ENCODE measurements at places on chromosomes 12 and 14.

- no peak for DNase-seq
Observed at GRCh38 chr14:63901434-63902085, 48.8 kb downstream of the SYNE2 start.

GRCh38 chr14:61691495-61691894 lies 3.8 kb upstream of the HIF1A start:
- DNase-seq: no peak

DNA sequence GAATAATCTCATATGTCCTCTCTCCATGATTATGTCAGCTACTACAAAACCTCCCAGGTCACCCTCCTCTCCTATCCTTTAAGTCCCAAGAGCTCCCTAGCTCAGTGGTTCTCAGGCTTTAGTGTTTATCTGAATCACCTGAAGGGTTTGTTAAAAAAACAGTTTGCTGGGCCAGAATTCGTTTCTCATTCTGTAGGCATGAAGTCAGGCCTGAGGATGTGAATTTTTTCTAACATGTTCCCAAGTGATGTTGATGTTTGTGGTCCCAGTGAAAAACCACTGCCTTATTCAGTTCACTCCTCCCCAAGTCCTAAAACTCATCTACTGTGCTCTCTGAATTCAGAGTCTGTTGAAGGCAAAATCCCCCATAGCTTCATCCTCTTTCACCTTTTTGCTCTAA lies 241.4 kb downstream of the ETNK1 start:
- no peak for DNase-seq

GRCh38 chr14:58752771-58753201 lies 115.0 kb downstream of the DACT1 start:
- DNase-seq: no peak

DNA sequence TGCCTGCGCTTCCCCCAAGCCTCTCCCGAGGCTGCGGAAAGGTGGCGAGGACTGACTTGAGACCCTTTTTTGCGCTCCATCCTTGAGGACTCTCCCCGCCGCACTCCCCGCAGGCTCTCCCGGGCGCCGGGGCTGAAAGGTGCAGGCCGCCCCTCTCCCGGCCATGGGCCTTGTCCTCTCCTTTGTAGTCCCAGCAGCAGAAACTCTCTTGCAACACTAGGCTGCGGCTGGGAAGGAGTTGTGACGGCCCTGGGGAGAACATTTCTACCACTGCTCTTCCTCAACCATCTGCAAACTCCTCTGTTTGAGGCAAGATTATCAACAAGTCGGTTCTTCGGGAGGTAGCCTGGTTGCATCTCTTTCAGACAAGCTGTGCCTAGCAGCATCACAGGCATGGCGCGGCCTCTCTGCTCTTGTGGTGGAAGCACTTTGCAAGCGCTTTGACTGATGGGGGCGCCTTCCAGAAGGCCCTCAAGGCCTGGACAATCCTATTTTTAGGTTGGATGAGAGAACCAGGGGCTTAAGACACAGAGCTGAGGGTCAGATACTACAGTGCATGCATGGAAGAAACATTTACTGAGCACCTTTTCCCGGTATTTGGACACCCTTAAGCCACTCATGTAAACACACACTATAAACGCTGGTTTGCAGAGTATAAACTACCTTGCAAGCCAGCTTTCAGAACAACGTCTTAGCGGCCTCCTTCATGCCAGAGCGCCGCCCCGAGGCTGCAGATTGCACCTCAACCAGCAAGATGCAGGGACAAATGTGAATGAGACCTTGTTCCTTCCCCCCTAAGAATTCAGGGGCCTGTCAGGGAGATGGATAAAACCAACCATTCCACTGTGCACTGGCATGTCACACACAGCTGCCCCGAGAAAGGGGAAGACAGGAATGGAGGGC lies 1.2 kb upstream of the PRIMA1 start:
- peak; percentile 43 for DNase-seq

- DNase-seq: no peak
Observed at GRCh38 chr12:76489737-76490136, 69.8 kb downstream of the OSBPL8 start.

- no peak for DNase-seq
Observed at GRCh38 chr14:27164139-27164538, 566.3 kb upstream of the NOVA1 start.

DNA sequence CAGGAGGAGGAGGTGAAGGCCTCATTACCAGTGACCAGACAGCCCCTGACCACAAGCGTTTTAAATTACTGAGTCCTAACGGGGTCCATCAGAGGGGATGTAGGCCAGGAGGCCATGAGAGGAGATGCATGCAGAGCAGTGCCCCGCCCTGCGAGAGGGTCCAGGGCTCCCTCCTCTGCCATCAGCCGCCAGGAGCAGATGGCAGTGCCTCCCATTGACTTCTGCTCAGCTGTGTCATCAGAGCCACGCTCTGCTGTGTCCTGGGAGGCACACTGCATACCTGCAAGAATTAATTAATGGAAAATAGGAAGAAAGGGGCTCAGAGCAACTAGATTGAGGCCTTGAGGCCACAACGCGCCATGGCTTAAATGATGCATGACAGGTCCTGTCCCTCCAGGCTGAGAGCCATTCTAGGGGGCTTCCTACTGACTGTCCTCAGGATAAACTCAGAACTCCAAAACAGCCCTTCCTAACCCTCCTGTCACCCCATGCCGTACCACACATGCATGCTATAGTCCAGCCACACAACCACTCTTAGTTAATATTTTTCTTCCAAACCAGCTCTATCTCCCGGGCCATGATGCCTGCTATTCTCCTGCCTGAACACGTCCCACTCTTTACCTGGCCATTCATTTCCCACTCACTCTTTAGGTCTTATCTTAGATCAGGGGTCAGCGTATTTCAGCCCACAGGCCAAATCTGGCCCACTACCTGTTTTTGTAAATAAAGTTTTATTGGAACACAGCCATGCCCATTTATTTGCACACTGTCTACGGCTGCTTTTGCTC lies 235.8 kb downstream of the KSR2 start:
- DNase-seq: no peak

DNA sequence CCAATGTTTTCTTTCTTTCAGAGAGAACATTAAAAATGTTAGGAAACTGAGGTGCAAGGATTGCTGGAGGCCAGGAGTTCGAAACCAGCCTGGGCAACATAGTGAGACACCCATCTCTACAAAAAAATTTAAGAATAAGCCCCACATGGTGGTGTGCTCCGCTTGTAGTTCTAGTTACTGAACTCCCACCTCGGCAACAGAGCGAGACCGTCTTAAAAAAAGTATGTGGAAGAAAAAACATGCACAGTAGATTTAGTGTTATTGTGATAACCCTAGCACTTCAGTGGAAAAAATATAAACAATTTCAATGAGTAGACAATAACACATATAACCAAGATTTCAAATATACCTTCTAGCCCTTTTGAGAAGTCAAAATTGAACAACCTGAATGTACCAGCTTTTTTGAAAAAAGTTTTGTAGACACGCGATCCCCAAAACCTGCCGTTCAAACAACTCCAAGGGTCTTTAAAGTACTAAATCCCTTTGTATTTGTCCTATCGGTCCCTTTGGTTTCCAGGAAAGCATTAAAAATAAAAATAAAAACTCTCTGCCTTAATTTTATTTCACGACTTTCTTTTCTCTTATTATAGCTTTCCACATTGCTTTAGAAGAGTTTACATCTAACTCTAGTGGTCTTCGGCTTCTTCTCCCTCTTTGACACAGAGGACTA lies 1.0 kb upstream of the ANO6 start:
- no peak for DNase-seq

DNA sequence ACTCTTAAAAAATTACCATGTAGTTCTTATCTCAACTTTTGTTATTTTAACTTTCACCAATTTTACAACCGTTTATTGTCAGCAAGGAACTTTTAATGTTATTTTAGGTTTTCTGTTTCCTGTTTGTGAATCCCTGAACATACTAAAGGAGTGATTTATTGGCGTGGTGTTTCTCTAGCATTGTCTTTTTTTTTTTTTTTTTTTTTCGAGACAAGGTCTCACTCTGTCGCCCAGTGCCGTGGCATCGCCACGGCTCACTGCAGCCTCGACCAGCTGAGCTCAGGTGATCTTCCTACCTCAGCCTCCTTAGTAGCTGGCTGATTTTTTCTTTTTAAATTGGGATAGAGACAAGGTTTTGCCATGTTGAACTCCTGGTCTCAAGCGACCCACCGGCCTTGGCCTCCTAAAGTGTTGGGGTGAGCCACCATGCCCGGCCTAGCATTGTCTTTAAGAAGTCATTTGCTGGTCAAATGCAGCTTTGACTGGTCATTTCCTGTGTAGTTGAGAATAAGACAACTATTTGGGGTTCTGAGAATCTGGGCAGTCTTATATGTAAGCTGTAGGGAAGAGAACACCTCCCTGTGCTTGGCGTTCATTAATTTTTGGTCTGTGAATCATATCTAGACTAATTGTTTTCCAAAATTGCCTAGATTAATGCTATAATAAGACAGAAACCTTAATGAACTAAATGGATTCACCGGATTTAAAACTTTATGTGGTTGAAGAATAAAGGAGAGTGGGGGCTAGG lies 2.1 kb downstream of the WASHC4 start:
- DNase-seq: no peak

DNA sequence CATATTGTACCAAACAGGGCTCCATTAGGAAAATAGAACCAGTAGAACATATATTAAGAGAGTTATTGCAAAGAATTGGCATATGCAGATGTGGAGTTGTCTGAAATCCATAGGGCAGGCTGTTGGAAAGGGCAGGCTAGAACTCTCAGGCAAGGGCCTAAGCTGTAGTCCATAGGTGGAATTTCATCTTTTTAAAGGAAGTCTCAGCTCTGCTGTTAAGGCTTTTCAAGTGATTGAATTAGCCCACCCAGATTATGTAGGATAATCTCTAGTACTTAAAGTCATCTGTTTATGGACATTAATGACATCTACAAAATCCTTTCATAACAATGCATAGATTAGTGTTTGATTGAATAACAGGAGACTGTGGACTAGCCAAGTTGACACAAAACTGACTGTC lies 59.4 kb downstream of the RAD51B start:
- no peak for DNase-seq
